ENCODE measurements at places on chromosomes 3 and 15.

DNA sequence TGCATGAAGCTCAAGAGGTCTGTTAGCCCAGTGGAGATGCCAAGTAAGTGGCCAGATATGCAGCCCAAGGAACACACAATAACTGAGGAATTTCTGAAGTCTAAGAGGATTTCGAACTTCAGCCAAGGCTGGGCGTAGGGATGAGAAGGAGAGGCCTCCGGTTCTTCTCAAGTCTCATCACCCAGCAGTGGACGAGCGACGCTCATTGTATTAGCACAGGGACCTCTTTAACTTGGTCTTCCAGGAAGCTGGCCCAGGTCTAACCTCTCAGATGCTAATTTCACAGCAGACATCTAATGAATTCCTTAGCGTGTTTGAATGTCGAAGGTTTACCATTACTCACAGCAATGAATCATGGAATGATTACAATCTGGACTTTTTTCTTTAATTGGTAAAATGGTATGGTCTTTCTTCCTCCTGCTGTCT is 85.0 kb downstream of the HES1 start:
- DNase-seq = no peak

- DNase-seq = no peak
These were observed 189.7 kb downstream of the MEX3B start for GRCh38 chr15:81856001-81856633.

DNA sequence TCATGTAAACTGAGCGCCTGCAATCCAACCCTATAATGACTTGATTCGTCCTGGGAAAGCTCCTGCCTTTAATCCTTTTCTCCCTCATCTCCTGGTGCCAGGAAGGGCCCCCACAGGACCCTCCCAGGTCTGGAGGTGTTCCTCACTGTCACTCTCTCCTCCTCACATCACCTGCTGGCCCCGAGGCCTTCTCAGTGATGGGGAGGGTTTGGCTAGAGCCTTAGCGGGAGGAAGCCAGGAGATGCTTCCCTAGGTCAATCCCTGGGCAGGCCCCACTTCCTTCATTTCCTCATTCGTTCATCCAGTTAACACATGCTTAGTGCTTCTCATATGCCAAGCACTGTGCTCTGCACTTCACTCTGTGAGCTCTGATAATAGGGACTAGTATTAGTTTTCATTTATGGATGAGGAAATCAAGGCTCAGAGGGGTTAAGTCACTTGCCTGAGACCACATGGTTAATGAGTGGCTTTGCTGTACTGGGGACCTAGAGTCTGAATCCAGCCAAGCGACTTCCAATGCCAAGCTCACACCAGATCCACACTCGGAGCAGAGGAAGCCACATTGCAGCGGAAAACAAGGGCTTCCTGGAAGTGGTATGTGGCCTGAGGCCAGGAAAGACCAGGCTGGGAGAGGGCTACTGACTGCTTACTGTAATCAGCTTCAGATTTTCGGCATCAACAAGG is 50.3 kb upstream of the CHRNB4 start:
- no peak for DNase-seq

- DNase-seq = no peak
These were observed 227.7 kb downstream of the ADAMTS17 start for GRCh38 chr15:100114100-100114499.

GRCh38 chr15:61907753-61908086 is 152.5 kb downstream of the VPS13C start:
- no peak for DNase-seq

GRCh38 chr3:150117076-150117475 is 146.4 kb upstream of the PFN2 start:
- DNase-seq = no peak

DNA sequence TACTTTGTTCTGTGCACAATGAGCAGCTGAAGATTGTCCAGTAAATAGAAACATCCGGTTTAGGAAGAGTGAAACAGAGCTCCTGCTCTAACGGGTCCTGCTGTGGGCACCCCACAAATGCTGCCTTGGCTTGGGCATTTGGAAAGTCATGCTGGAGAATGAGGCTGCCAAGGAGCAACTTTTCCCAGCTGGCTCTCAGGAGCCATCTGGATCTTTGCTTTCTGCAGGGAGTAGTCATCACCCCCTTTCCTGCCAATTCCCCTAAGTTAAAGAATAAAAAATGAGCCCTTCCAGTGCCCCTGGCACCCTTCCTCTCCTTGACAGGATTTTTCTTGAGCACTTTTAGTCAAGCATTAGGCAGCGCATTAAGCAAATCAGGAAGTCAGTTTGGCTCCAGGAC is 90.0 kb downstream of the FAM43A start:
- no peak for DNase-seq

- DNase-seq = no peak
These were observed 147.3 kb upstream of the CDIN1 start for GRCh38 chr15:36432161-36432560.

DNA sequence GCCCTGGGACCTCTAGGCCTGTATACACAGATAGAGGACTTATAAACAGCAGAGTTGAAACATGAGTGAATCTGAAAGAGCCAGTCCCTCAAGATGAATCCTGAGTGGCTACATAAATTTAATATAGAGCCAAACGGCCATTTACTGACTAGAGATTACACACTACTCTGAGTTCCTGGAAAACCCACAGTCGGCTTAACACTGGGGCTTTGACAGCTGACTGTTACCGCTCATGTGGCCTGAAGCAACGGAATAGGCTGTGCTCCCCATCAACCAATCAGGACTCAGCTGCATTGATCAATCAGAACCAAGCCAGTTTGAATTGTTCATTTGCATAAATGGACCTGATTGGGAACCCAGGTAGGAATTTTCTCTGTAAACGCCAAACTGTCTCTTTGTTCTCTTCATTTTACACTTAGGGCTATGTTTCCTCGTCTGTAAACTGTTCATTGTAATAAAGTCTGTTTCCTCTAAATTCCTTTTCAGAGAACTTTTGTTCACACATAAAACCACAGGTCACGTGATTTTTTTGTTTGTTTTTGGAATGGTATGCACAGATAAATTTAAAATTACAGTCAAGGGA is 40.5 kb downstream of the CCNL1 start:
- no peak for DNase-seq

DNA sequence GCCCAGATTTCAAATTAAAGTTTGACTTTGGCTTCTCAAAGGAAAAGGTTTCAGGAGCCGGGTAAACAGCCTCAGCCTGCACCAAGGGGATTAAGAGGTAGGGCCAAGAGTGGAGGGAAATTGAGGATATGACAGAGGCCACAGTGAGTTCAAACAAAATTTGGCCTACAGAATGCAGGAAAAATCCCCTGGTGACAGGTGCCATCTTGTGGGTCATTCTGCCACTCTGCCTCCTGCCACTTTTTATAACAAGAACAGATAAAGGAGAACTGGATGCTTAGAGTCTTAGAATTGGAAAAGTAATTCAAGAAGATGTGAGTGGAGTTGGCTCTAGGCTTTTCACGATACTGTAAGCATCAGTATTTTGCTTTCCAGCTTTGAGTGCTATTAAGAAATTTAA is 253.2 kb downstream of the NR2F2 start:
- DNase-seq = no peak

DNA sequence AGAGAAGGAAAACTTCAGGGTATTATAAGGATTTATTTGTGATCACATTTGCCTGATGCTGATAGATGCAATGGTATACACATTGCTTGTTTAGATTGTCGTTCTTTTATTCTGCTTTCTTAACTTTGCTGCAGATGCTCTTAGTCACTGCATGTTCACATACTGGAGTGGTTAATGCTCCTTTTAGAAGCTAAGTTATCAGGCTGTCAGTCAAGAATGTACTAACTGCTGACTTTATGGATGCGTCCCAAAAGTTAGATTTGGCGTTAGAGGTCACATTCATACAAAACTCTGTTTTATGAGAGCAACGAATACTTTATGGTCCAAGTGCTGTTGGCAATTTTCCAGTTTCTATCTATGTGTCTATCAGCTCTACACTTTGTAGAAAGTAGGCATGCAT is 160.7 kb downstream of the BBX start:
- DNase-seq = no peak

DNA sequence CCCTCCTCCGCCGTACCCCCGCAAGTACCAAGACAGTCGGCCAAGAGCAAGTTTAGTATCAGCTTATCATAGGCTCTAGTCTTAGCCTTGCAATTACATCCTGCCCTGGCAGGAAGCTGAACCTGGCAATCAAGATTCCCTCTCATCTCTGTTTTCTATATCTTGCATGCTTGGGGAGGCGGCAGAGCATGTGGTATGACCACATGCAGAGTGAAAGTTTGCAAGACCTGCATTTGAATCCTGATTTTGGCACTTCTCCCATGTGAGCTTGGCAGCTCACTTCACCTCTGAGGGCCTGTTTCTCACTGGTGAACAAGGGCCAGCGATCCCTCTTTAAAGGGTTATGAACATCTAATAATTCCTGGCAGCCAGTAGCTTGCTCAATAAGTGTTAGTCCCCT is 106.1 kb upstream of the FRMD4B start:
- DNase-seq = no peak

DNA sequence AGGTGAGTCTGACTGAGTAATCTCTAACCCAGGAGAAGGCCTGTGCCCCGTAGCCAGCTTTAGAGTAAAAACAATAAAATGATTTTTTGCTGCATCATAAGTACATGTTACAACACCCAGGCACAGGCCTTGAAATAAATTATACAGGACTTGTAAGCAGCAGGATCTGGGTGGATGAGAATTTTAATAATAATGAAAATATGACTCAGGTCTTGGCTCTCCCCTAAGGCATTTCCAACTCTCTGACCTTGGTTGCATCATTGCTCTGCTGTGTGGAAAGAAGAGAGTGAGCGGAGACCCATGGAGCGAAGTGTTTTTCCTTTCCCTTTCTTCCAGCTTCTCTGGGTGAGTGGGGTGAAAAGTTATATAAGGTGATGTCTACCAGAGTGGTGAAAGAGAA is 44.6 kb downstream of the EOMES start:
- DNase-seq = no peak

GRCh38 chr3:59775761-59776325 is 726.0 kb upstream of the CFAP20DC start:
- no peak for DNase-seq

DNA sequence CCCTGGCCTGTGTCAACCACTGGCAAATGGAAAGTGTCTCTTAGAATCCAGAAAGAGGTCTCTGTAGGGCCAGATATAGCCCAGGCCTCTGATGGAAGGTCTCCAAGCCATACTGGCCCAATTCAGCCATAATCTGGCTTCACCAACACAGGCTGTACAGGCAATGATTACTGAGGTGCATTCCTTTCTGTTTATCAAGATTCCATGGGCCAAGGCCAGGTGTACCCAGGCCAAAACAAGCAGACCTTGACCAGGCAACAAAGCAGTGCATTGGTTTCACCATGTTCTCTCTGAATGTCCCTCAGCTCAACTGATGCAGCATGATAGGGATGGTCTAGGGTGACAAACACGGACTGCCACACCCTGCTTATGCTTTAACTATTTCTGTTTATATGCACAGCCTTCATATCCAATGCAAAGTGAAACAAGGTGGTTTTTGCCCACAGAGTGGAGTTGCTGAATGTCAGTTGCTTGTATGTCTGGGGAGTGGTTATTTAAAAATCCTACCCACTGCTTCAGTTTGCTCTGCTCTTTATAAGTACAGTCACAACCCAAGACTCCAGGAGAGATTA is 25.2 kb downstream of the CCNL1 start:
- no peak for DNase-seq

DNA sequence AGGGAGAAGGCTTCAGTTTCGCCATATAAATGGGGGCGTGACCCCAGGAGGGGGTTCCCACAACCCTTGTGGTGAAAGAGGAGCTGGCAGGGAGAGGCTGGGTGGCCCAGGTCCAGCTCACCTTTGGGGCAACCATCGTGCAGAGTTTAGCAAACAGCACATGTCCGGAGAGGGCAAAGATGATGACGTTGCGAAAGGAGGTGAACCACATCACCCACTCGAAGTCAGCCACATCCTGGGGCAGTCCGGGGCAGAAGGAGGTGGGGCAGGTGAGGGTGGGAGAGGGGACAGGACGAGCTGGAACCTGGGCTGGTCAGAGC is 3.7 kb downstream of the HHATL start:
- DNase-seq = no peak

DNA sequence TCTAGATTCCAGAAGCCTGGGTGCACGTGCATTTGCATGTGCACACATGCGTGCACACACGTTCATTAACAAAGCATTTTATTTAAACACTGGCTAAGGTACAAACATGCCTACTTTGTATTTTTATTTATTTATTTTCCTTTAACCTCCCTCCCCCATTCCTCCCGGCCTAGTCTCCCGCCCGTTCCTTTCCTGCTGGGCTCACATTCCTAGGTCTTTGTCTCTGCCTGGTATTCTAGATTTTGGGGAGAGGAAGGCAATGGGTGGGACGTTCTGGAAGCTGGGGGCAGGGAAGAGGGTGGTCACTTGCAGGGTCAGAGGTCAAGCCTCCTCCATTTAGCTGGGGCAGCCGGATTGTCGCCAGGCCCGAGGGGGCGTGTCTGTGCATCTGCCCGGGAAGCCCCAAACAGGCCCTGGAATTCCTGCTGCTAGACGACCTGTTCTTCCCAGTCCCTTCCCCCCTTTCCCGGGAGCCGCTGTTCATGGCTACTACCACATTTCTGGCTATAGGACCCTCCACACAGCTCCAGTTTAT is 51.8 kb downstream of the TRIM71 start:
- no peak for DNase-seq

GRCh38 chr15:98823012-98823458 is 174.7 kb downstream of the IGF1R start:
- no peak for DNase-seq

- DNase-seq = no peak
These were observed 319.5 kb downstream of the KCNH8 start for GRCh38 chr3:19467761-19468160.

DNA sequence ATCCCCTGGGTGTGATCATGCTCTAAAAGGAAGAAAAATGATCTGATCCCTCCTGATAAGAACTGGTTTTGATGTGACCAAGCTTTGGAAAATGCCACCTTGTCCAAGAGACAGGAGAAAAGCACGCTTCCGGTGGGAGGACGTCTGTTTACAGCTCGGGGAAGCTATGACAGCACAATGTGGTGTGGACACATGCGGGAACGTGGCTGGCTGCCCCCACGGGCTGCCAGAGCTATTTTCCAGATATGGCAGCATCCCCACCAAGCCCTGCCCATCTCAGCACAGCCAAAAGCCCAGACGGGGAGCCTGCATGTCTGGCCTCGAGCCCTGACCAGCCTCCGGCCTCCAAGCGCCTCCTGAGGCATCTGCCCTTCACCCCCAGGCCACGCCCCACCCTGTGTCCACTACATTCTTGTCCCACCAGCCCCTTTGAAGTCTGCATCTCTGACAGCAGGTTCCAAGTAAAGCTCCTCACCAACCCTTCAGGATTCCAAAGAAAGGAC is 63.2 kb upstream of the HRH1 start:
- no peak for DNase-seq

- no peak for DNase-seq
These were observed 157.9 kb downstream of the BBX start for GRCh38 chr3:107680698-107681097.

DNA sequence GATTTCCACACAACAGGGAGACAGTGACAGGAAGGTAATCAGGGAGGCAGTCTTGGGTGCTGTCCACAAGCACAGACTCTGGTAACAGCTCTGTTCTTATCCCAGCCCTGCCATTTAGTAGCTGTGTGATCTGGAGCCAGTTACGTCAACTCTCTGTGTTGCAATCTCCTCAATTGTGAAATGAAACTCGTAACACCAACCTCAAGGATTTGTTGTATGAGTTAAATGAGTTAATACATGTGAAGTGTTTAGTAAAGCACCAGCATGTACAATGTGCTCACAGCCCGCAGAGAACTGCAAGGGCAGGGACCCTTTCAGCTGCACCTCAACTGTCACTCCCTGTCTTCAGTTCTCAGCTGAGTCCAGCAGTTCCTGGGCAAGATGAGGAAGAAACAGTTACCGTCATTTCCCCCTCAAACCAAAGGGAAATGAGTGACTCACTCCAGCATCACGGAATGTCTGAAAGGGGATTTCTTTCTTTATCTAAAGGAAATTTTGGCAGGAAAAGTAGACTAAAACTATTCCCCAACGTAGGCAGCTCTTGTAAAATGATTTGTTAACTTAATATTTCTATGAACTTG is 39.9 kb upstream of the MB21D2 start:
- no peak for DNase-seq

Measured in activated T-helper 9 cell treated with anti-CD3 and anti-CD28 coated beads, Interleukin-2, amount 50 U/mL, for 16 hours (primary cell).